ENCODE measurements at places on chromosomes 6 and 20.

GRCh38 chr6:18178960-18179615, 23.9 kb downstream of the KDM1B start:
- no peak for DNase-seq

- DNase-seq: no peak
Observed at GRCh38 chr6:105483492-105483891, 80.6 kb upstream of the PREP start.

- DNase-seq: peak; percentile 75
Observed at GRCh38 chr6:138455746-138456400, 43.4 kb downstream of the NHSL1 start.

GRCh38 chr6:160428069-160428430, 79.9 kb downstream of the SLC22A3 start:
- no peak for DNase-seq

DNA sequence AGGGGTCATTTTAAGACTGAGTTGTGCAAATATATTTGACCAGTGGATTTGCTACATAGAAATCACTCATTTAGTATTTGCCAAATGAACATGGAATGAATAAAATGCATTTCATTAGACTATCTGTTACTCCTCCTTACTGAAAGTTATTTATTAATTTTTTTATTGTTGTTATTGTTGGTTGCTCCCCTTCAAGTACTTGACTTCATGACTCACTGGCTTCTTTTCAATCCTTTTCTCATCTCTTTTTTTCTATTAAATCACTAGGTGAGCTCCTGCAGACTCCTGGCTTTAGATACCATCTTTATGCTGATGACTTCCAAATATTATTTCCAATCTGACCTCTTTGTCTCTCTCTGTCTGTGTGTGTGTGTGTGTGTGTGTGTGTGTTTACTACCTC, 192.2 kb upstream of the FAM83B start:
- no peak for DNase-seq

GRCh38 chr6:106381881-106382280, 21.4 kb downstream of the CRYBG1 start:
- DNase-seq: peak; percentile 45

DNA sequence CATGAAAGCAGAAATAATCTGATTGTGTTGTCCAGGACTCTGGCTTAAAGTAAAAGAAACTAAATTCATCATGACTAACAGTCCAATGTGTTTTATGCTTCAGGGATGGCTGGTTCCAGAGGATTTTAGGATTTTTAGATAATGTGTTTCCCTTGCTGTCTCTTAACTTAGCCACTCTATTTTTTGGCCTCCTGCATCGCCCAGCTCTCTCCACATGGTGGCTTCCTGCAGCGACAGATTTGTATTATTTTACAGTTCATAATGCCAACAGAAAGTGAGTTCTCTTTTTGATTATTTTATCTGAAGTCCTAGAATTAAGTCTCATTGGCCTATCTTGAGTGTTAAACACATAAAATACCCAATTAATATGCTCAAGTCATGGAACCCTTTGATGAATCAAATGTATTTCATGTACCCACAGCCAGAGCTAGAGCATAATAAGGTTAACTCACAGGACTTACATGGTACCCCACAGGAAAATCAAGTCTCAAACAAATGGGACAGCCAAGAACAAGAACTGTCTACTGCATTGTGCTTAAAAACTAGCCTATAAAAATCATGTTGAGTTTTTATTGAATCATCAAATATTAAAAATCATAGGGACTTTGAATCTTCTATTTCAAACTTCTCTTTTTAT, 582.5 kb downstream of the DOK5 start:
- no peak for DNase-seq

- no peak for DNase-seq
Observed at GRCh38 chr6:84462698-84463097, 235.3 kb upstream of the CEP162 start.

GRCh38 chr6:159104931-159105330, 60.1 kb upstream of the TAGAP start:
- peak; percentile 13 for DNase-seq
